ENCODE measurements at places on chromosomes 7 and 10. TPM values are rescaled to one million over a fixed set of nuclear protein-coding genes. Genes with fewer than 3 reads are reported as not detected.

CFAP70 gene
- total RNA-seq, result 1.3 TPM

CRPPA gene
- total RNA-seq, result 6.6 TPM

SLC18A2 gene
- 0.35 TPM for total RNA-seq

SSMEM1 gene
- total RNA-seq, result not detected

HPSE2 gene
- 0.04 TPM for total RNA-seq

SFRP4 gene
- total RNA-seq, result 55.4 TPM

GSDME gene
- 6.9 TPM for total RNA-seq

ABCB1 gene
- 0.53 TPM for total RNA-seq

HOXA3 gene
- 4.7 TPM for total RNA-seq

ANXA8 gene
- total RNA-seq, result not detected

KCNMA1 gene
- total RNA-seq, result 18.2 TPM

AFAP1L2 gene
- total RNA-seq, result 20.7 TPM

ARPC1B gene
- total RNA-seq, result 51.3 TPM

- no peak for DNase-seq
These were observed 152.2 kb downstream of the CYP26A1 start for GRCh38 chr10:93225938-93226337.

DNA sequence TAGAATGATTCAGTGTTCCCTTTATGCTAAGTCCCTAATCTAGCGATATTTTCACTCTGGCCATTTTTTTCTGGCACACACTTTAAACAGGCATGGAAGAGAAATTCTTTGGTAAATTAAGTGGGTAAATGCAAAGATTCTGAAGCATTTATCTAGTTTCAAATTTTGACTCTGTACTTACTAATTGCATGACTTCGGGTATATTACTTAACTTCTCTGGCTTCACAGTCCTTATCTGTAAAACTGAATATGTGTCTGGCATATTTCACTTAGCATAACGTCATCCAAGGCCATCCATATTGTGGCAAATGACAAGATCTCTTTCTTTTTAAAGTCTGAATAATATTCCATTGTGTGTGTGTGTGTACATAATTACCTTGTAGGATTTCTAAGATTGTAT lies 114.5 kb downstream of the MBL2 start:
- no peak for DNase-seq

DNA sequence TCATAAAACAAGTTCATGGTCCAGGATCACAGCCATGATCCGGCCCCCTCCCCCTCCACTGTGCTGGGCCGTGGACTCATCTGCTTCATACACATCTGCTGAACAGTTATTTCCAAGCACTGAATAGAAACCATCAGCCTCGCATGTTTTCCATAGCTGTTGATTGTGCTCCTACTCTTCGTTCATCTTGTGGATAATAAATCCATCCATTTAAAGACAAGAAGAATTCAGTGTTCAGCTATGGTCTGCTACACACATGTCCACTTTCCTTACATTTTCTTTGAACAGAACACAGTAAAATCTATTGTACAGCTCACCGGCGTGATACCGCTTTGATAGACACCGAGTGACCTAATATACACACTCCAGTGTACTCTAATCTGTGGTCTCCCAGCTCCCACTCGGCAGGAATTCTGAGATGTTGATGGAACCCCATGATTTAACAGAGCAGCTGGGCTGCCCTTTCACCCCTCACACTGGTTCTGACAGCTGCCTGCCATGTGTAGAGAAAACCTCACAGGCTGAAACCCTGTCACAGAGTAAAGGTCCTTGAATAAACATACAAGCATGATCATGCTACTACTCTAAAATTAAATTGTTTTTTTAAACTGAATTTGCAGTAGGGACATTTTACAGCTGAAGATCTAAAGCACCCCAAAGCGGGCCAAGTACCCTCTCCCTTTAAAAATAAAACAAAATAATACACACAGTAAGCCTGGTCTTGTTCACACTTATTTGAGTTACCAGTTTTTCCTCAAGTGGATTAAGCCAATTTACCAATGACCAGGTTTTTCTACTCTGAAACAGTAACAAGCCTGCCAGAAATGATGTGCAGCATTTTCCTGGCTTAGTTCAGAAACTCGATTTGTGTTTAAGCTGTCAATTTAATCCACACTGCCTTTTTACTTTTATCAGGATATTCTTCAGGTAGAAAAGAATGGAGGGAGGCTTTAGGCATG lies 95.1 kb upstream of the FZD1 start:
- DNase-seq, result peak; percentile 79

GRCh38 chr10:102660888-102661657 lies 16.8 kb downstream of the TRIM8 start:
- DNase-seq, result peak; percentile 91

- DNase-seq, result peak; percentile 77
These were observed 588 bp upstream of the PAOX start for GRCh38 chr10:133378251-133379096.

- DNase-seq, result no peak
These were observed 252.4 kb upstream of the C7orf33 start for GRCh38 chr7:148337995-148338747.

DNA sequence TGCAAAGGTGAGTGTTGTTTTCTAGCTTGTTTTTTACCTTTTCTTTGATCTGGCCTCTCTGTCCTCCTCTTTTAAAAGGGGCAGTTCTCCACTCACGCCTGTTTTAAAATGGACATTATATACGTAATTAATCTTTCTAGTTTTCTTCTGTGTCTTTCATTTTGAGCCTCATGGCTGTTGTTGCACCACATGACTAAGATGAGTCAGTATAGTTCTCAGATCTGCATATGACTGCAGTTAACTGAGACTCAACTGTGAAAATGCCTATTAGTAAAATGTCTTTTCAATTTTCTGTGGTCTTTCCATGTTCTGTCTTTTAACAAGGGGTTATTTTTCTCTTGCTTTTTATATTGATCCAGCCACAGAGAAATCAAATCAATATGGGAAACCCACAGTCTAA lies 296.1 kb downstream of the CDK14 start:
- DNase-seq, result no peak

DNA sequence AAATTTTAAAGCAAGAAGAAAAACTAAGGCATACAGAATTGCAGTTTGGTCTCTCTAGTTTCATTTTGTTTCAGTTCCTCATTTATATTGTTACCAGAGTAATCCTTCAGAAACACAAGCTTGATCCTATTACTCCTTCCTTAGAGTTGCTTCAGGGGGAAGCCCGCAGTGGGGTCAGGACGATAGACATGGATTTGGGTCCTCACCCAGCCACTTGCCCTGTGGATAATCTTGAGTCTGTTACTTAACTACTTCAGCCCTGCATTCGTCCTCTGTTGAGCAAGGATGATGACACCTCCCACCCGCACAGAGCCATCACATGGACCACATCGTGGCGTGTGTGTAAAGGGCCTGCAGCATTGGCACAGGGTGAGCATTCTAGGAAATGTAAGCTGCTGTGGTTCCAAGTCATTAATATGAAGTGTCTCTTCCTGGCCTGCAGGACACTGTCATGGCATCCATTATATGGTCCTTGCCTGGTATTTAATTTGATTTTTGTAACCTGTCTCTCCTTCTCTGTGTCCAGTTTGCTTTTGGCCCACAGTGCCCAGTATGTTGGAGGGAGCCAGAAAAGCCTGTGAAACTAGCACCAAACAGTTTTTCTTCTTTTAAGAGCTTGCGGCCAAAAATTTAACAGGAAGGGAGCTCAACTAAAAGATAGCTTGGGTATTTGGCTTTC lies 111.2 kb downstream of the EEPD1 start:
- no peak for DNase-seq

DNA sequence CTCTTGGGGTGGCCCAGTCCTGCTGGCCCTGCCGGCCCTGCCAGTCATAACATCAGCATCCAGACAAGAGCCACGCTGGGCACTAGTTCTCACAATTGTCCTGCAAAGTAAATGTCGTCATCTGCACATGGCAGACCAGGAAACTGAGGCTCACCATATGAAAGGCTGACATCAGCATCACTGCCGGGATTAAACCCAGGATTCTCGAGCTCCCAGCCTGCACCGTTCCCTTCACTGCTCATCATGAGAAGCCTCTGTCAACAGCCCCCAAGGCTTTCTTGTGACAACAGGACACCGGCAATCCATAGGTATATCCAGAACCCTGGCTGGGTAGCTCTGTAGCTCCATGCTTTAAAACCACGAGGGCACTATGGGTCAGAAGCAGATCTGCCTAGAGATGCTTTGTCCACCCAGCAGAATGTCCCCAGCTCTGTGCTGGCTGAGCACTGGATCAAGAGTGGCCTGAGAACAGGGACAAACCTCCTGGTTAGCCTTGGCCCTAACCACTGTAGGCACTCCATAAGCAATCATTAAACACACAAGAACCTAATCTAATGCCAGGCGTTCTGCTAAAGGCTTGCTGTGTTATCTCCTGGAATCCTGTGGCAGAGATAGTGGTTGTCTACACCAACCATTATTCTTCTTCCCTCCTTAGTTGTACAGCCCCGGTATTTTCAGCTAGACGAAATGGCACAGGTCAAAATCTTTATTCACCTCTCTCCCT lies 41.2 kb upstream of the C10orf71 start:
- DNase-seq, result no peak

GRCh38 chr10:33331379-33331694 lies 3.1 kb downstream of the NRP1 start:
- DNase-seq, result no peak

DNA sequence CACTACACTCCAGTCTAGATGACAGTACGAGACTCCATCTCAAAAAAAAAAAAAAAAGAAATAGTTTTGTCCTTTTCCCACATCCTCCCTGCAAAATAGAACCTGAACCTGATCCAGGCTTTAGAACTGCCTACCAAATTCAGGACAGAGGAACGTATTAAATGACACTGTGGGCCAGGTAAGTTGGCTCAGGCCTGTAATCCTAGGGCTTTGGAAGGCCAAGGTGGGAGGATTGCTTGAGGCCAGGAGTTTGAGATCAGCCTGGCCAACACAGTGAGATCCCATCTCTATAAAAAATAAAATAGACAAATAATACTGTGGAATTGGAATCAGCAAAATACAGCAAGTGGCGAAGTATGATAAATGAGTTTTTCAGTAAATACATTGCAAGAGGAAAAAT lies 10.0 kb upstream of the BNIP3 start:
- DNase-seq, result no peak

- DNase-seq, result no peak
These were observed 106.3 kb downstream of the WNT2 start for GRCh38 chr7:117216436-117217069.

- DNase-seq, result no peak
These were observed 252.4 kb downstream of the KLF6 start for GRCh38 chr10:3532644-3533043.

- DNase-seq, result no peak
These were observed 29.4 kb downstream of the C10orf105 start for GRCh38 chr10:71690094-71690720.

DNA sequence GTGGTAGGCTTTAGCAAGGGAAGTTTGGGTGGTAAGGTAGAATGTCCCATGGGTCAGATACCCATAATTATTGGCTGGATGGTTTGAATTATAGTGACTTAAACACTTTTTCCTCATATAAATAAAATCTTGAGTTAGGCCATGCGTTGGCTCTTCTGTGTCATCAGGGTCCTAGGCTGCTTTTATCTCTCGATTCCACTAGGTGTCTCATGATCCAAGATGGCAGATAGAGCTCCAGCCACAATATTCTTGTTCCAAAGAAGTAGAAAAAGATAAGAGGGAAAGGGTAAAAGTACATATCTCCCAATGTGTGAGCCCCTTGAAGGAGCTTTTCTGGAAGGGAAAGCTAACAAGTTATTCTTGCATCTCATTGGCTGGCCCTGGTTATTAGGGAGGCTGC lies 144.7 kb downstream of the GRK5 start:
- DNase-seq, result no peak

DNA sequence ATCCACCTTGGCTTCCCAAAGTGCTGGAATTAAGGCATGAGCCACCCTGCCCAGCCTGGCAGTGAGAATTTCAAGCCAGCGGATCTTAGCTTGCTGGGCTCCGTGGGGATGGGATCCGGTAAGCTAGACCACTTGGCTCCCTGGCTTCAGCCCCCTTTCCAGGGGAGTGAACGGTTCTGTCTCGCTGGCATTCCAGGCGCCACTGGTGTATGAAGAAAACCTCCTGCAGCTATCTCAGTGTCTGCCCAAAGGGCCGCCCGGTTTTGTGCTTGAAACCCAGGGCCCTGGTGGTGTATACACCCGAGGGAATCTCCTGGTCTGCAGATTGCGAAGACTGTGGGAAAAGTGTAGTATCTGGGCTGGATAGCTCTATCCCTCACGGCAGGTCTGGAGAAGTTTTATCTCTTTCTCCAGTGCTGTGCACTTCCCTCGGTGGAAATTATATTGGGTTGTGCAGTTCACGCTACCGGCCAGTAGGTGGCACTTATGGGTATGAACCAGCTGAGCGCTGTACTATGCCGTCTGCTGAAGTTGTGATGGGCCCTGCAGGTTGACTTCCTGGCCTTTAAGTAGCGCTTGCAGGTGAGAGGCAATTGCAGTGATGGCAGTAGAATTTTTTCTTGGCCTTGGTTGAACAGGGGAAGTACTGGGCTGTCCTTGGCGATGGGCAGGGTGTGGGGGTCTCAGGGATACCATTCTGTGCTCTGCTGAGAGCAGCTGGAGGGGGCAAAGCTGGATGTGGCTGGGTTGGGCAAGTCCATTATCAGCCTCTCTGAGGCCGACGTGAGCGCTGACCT lies 138.0 kb upstream of the MTPN start:
- DNase-seq, result peak; percentile 7

- DNase-seq, result no peak
These were observed 29.4 kb downstream of the FAM241B start for GRCh38 chr10:69659241-69660038.

- no peak for DNase-seq
These were observed 82.6 kb upstream of the CHCHD3 start for GRCh38 chr7:133164498-133164897.

DNA sequence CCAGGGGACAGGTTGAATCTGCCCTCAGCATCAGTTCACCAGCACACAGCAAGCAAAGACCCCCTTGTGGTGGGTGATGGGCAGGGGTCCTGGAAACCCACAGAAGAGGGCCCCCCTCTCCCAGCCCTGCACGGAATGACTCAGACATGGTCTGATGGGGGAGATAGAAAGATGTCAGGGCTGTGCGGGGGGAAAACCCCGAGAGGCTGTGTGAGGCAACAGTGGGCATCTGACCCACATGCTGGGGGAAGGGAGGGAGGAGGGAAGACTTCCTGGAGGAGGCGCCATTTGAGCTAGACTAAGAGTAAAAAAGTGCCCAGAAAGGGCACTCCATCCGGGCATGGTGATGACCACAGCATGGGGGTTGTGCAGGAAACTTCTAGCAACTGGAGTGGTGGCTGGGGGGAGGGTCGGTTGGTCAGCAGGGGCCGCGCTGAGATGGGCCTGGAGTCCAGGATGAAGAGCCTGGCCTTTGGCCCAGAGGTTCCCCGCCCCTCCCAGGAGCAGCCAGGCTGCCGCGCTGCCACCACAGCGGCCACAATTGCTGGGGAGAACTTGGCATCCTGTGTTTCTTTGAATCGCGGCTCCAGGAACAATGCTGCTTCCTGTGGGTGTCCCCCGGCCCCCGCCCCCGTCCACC lies 2.5 kb downstream of the LFNG start:
- no peak for DNase-seq

All from muscle of leg (tissue), 16 donors.